ENCODE measurements at places on chromosomes 2 and 18. TPM values are rescaled to one million over a fixed set of nuclear protein-coding genes. Genes with fewer than 3 reads are reported as not detected.

The TMEM131 gene
- total RNA-seq = 67.7 TPM

The POTEJ gene
- total RNA-seq = not detected

The STAT1 gene
- 84.1 TPM for total RNA-seq

The UGT1A1 gene
- total RNA-seq = 21.8 TPM

The SLC30A3 gene
- not detected for total RNA-seq

The ACVR2A gene
- 32.7 TPM for total RNA-seq
